Stimulated activated CD4-positive, alpha-beta T cell treated with anti-CD3 and anti-CD28 coated beads, Interleukin-1b, Interleukin-23, amount 100 ng/mL, for 1 hour (primary cell): ENCODE measurements at places on chromosomes 16 and 17.

DNA sequence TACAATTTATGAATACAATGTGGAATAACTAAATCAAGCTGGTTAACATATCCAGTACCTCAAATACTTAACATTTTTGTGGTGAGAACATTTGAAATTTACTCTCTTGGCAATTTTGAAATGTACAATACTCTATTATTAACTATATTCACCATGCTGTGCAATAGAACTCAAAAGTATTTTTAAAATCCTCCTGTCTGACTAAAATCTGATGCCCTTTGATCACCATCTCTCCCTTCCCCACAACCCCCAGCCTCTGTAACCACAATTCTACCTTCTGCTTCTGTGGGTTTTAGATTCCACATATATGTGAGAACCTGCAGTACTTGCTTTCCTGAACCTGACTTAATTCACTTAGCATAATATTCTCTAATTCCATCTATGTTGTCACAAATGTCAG is 71.6 kb upstream of the ALOX12 start:
- DNase-seq = no peak

DNA sequence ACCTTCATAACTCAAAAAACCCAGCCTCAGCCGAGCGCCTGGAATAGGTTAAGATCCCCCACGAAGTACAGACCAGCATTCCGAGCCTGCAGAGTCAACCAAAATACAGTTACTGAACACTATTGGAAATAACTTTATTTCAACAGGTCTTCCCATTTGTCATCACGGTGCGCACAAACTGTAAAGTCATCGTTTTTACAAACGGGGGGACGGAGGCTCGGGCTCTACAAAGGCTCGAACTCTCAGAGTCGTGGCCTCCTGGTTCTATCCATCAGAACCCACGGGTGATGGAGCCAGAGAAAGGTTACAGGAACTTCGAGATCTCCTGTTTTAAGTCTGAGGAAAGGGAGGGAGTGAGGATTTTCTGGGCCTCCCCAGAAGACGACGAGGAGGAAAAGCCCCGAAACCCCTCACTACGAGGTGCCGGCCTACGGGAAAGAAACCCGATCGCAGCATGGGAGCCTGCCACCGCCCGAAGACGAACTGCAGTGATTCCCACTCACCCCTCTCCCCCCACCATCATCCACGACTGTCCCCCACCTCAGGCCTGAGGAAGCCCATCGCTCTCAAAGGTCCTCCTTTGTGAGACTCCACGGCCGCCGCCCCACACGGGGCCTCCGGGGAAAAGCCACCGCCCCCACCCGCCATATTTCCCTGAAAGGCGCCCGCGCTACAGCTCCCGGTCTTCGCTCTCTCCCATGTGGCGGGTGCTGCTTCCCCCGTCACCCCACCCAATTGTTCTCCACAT is 917 bp downstream of the YWHAE start:
- DNase-seq = no peak

DNA sequence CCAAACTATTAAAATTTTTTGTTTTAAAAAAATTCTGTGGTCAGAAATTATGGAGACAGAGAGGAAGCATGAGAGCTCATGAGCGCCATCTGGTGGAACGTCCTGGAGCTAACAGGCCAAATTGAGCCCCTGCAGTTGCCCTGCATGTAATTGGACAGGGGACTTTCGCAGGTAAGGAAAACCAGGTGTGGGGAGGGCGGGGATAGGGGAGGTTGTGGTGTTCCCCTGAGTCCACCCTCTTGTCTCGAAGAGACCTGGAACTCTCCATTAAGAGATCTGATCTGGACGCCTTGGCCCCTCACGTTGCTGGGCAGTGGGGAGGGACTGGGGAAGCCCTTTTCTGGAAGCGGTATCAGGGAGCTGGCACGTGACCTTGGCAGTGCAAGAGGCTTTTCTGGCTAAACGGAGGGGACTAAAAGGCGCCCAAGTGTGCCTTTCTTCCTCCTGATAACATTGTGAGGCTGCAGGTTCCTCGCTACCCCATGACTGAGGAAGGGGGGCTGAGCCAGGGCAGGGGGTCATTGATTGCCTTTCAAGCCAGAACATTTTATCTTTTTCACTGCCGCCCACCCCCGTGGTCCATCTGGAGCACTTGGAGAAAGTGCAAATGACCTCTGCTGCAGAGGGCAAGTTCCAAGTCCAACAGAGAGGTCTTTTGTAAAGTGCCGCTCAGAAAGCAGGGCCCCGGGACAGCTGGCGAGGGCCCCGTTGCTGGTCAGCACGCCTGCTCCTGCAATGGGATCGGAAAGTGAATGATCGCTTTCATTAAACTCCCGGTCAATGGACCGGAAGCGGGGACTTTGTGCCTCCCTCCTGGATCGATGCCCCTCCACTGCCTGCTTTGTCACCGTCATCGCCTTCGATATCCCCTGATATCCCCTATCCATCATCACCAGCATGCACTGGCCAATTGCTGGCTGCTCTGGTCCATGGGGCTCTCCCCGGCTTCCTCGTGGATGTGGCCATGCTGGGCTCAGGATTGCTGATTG is 18.4 kb downstream of the PDILT start:
- DNase-seq = peak; percentile 24

- DNase-seq = no peak
Measured at GRCh38 chr17:79919164-79919585, 79.9 kb upstream of the CBX4 start.

DNA sequence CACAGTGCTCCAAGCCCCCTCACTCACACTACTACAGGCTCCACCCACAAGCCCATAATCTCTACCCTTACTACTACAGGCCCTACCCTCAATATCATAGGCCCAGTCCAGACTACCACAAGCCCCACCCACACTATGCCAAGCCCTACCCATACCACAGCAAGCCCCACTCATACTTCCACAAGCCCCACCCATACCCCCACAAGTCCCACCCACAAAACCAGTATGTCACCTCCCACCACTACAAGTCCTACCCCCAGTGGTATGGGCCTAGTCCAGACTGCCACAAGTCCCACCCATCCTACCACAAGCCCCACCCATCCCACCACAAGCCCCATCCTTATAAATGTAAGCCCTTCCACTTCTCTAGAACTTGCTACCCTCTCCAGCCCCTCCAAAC is 13.8 kb downstream of the RIPOR1 start:
- DNase-seq = no peak

GRCh38 chr17:72116661-72117521 is 3.9 kb upstream of the SOX9 start:
- DNase-seq = no peak
